ENCODE measurements at places on chromosomes 12 and 14.

DNA sequence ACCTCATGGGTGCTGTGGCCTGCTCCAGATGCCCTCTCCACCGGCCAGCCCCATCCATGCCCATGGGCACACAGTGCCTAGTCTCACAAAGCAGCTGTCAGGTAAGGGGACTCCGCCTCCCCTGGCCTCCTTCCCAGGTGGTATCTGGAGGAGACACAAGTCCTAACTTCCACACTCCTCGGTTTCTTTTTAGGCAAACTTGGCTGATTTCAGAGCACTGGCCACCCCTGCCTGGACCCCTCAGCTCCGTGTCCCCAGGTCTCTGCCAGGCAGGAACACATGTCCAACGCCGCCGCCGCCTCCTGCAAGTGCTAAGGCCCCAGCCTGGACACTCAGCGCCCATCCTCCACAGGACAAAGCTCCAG is 324.1 kb upstream of the DIO3 start:
- DNase-seq = no peak

GRCh38 chr12:76637807-76638206 is 78.2 kb upstream of the OSBPL8 start:
- DNase-seq = no peak

DNA sequence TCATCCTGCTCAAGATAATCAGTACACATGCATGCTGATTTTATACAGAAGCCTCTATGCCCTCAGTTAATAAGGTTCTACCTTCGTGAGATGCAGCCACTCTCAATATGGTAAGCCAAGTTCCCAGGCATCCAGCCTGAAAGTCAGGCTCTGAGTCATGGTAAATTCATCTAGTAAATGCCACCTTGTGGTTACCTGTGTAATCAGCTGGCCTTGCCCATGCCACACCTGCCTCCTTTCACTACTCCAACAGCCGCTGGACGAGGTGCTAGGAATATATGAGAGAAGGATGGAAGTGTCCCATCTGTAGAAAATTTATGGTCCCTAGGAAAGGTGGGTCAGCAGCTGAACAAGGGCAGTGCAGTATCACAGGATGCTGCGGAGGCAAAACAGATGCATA is 207.3 kb downstream of the SSPN start:
- no peak for DNase-seq

GRCh38 chr14:98984719-98985041 is 287.3 kb downstream of the BCL11B start:
- peak; percentile 70 for DNase-seq

DNA sequence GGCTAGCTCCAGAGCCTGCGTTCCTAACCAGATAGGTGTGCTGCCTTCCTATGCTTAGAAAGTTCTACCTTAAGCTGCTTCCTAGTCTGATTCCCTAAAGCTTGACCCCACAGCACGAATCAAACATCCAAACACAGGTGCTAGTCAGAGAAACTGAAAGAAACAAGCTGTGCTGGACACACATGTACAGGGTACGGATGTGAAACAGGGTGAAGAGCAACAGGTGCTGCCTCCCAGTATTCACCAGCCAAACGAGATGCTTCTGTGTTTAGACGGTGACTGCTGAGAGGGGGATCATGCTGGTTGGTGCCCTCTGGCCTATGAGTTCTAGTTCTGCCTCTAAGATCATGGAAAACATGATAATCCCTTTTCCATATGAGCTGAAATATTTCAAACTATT is 105.3 kb downstream of the GRIP1 start:
- DNase-seq = no peak

DNA sequence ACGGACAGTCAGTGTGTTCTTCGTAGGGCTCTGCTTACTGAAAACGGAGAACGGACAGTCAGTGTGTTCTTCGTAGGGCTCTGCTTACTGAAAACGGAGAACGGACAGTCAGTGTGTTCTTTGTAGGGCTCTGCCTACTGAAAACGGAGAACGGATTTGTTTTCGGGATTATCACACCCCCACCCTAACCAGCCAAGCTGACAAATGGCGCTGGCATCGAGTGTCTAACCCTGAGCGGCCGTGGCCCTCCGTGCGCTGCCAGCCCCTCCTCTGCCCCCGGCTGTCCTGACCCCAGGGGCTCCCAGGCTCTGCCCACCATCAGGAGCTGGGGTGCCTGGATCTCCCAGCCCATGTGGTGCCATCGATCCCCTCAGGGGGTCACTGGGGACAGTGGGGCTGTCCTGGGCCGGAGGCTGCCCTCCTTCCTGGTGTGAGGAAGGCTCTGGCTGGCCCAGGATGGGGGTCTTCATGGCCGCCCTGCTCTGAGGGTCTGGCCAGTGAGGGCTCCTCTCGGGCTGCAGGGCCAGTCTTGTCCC is 57.3 kb downstream of the FBRSL1 start:
- no peak for DNase-seq

DNA sequence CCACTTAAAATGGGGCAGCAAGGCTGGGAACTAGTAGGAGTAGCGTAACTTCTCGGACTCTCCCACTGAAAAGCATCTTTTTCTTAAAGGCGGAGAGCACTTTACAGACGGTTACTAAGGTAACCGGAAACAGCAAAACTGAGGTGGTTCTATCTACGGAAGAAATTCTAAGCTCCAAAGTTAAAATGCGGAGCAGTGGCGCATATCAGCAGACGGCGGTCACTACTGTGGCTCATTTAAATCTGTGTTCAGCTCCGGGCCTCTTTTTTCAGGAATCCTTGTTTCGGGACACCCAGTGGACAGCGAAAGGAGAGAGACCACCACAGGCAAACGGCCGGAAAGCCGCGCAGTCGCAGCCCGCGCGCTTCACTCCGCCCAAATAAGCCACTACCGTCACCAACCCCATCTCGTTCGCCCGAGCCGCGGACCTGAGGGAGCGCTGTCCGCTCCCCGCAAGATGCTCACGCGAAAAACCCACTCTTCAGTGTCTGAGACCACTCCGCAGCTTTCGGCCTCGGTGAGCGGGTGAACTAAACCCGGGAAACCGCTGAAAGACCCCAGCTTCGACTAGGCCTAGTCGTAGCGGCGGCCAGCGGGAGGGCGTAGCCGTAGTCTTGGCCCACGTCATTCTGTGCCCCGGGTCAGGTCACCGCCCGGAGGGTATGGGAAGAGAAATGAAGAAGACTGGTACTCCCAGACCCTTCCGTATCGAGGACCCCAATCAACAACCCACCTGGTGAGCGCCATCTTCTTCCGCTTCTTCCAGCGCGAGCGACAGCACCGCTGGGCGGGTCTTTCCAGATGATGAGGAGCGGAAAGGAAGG is at the start of gene SNW1:
TSS of gene SNW1 (minus strand) at position 776 of the 824 bp plus-strand sequence. CDS start at position 747, 29 bp downstream.
- peak; percentile 83 for DNase-seq

DNA sequence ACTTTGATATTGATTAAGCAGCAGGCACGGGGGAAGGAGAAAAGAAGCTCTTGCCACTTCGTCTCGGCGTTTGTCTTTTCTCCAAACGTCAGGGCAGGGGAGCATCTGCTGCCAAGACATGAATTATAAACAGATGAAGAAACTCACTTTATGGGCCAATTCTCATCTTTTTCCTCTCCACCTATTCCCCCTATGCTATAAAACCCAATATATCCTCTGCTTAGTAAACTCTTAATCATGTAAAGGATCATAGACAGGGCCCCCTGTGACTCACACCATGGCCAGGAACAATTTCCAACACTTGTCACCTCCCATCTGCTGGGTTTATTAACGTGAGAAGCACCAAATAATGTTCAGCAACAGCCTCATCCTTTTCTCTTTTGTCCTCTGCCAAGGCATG is 1092.1 kb upstream of the TMEM132C start:
- DNase-seq = no peak

GRCh38 chr14:67515386-67516079 is 17.6 kb upstream of the PLEKHH1 start:
- DNase-seq = peak; percentile 21

GRCh38 chr14:68342216-68342763 is 450.6 kb downstream of the ZFP36L1 start:
- DNase-seq = no peak

DNA sequence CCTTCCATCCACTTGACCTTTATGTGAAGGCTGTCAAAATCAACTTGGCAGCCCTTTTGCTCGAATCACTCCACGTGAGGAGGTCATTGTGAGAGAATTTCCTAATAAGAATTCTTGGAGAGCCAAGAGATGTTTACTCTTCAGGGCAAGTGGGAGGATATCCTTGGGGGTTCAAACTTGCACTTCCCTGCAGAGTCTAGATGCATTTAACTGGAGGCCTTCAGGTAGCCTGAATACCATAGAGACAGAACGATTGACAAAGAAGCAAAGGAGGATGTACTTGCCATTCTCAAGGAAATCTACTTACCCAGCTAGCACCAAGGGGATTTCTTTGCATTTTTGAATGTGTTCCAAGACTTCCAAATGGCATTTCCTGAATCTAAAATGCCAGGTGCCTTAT is 1702.6 kb upstream of the FLRT2 start:
- no peak for DNase-seq

GRCh38 chr14:93302688-93303581 is 29.9 kb downstream of the BTBD7 start:
- DNase-seq = no peak

DNA sequence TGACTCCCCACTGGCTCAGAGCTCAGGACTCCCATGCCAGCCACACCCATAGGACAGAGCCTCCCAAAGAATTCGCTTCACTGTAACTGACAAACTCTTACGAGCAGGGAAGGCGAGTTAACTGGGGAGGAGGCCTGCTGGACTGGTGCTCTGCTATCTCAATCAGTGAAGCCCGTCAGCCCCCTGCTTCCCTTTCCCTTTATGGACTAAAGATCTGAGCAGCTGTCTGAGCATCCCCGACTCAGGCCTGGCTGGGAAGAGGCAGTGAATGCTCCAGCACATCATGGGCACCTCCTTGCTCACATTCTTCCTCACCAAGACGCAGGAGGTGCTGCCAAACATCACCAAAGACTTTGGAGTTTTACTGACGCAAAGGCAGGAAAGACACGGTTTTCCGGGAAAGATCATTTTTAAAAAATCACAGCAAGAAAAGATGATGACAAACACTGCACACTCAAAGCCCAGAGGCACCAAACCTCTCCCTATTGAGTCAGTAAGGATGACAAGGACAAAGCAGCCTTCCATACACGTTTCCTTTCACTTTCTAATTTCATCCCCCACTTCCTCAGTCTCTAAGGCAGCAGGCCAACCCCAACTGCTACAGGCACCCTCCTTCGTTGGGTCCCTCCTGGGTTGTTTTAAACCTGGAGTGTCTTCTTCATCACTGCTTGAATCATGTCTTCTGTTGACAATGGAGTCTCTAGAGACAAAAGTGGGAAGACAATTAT is 45.0 kb upstream of the P2RX7 start:
- no peak for DNase-seq

DNA sequence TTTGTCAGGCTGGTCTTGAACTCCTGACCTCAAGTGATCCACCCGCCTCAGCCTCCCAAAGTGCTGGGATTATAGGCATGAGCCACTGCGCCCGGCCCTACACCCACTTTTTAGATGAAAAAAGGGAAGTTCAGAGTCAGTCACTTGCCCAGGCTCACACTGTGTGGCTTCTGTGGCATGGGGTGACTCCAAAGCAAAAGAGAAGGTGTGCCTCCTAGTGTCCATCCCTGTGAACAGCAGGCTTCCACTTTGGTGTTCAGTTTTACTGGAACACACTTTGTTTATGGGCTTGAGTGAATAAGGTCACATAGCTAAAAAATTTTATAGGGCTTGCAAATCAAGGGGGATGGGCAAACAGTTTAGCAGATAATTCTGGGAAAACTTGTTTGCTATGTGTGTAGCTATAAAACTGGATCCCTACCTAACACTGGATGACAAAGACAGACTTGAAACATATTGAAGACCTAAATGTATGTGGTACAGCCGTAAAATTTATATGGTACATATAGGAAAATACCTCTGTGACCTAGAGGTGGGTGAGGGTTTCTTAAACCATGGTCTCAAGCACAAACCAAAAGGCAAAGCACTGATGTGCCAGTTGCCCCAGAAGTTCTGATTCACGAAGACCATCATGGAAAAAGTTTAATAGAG is 54.9 kb downstream of the EID3 start:
- peak; percentile 52 for DNase-seq

- peak; percentile 63 for DNase-seq
Measured at GRCh38 chr12:6423267-6424007, 21.3 kb upstream of the CD27 start.

- no peak for DNase-seq
Measured at GRCh38 chr14:32826404-32827082, 112.1 kb upstream of the NPAS3 start.

- no peak for DNase-seq
Measured at GRCh38 chr14:35661875-35662274, 127.9 kb downstream of the INSM2 start.

DNA sequence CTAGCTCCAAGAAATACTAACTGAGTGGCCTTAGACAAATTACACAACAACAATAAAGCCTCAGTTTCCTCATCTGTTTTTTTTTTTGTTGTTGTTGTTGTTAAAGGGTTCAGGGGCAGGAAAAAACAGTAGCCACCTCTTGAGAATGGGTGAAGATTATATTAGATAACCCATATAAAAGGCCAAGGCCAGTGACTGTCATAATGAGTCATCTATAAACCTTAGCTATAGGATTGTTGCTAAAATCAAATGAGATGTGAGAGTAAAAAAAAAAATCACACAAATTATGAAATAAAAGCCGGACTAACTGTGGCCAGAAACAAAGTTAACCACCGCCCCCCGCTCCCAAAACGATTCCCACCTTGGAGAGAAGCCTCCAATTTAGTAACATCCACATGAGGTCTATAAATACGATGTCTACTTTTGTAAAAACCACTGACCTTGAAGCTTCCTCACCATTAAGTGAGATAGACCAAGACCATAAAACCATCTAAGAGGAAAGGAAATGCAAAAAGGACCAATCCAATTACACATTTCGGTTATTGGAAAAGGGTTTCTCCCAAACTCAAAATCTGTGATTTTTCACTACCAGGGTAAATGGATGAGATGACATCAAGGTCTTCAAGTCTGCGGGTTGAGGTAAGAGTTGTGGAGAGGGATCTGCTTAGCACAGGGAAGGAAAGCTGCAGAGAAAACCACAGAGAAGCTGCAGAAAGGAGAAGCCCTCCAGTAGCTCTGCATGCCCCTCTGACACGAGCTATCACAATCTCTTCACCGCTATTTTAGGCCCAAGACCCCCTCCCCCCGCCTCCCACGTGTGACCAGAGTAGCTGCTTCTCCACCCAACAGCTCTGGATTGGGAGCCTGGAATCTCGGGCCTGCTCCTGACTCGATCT is 1.0 kb downstream of the NAA25 start:
- no peak for DNase-seq

DNA sequence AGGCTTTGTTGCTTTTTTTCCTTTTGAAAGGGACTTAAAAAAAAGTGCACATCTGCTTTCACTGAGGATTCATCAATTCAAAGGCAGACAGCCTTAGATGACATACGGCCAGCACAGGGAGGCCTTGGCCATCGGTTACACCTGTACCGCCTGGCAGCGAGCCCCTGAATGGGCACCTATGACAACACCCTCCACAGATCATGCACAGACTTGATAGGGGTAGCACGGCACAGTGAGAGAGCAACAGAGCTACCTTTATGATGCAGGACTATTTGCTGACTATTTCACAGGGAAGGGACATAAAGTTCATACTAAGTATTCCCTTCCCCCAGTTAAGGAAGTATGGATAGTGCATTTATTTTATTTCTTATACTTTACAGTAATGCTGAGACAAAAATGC is 137.9 kb upstream of the ARID2 start:
- no peak for DNase-seq

GRCh38 chr12:34210183-34210582 is 187.9 kb downstream of the ALG10 start:
- no peak for DNase-seq

- DNase-seq = no peak
Measured at GRCh38 chr12:80627782-80628181, 79.7 kb upstream of the MYF6 start.
